ENCODE measurements at places on chromosomes 1 and 21. TPM values are rescaled to one million over a fixed set of nuclear protein-coding genes. Genes with fewer than 3 reads are reported as not detected.

Gene SWT1
- total RNA-seq = 1.8 TPM

Gene RER1
- total RNA-seq = 171 TPM

Gene MUL1
- total RNA-seq = 19.4 TPM

Gene NUF2
- total RNA-seq = 41.9 TPM

Gene OR10J5
- not detected for total RNA-seq

- no peak for DNase-seq
Observed at GRCh38 chr1:232678185-232678886, 48.4 kb upstream of the SIPA1L2 start.

GRCh38 chr1:157584503-157584902 lies 13.4 kb downstream of the FCRL4 start:
- DNase-seq = no peak

DNA sequence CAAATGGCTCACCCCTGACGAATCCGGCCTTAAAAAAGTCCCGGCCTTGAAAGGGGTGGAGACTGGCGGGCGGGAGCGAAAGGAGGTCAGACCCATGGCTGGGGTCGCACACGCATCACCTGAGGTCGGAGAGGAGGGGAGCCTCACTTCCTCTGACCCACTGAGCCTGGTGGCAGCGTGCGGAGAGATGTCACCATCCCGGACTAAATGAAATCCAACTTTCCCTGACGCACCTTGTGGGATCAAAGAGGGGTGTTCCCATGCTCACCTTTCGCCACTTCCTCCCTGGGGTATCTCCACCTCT lies 709 bp upstream of the SLC41A1 start:
- no peak for DNase-seq

DNA sequence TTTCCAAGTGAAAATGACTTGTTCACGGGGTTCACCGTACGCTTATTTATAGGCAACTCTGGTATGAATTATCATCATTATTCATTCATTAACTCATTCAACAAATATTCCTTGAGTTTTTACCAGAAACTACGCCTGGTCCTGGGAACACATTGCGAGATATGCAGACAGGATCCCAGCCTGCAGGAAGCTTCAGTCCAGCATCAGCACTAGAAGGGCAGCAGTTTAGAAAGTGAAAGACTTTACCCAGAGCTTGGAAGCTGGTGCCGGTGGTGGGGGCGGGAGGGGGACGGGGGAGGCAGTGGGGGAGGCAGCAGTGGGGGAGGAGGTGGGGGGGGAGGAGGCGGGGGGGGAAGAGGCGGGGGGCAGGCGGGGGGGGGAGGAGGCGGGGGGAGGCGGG lies 55.9 kb downstream of the SETD4 start:
- no peak for DNase-seq

GRCh38 chr1:88956003-88956402 lies 36.4 kb downstream of the KYAT3 start:
- DNase-seq = no peak

DNA sequence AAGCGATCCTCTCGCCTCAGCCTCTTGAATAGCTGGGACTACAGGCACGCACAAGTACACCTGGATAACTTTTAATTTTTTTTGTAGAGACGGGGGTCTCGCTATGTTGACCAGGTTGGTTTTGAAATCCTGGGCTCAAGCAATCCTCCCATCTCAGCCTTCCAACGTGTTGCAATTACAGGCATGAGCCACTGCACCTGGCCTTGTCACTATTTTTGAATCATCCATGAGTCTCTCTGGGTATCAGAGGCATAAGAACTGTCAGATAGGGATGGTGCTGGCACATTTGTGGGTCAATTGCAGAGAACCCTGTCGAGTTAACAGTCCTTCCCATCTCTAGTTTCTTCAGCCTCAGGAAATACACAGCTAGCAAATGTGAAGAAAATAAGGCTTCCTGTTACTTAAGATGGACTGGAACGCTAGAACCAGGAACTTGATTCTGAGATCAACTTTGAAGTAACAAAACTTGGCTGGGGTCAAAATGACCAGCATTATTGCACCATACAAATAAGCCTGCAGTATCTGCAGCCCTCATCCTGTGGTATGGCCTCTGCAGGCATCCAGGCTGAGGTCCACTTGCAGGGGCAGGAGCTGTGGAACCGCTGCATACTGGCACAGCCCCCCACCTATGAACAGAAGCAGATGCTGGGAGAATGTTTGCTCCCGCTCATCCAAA lies 124.3 kb upstream of the GADD45A start:
- no peak for DNase-seq

- DNase-seq = no peak
Observed at GRCh38 chr21:42806509-42807140, 72.7 kb downstream of the WDR4 start.

Measured in activated CD4-positive, alpha-beta T cell treated with anti-CD3 and anti-CD28 coated beads, Interleukin-2, amount 10 ng/mL, durations not matched to agents 24 days and 14 days (primary cell).